GM19239 (cell line): ENCODE measurements at places on chromosomes 4 and X.

GRCh38 chr4:35358001-35358584 lies 886.2 kb downstream of the ARAP2 start:
- no peak for DNase-seq

- no peak for DNase-seq
These were observed 10.9 kb downstream of the ADGRA3 start for GRCh38 chr4:22504922-22505321.

- no peak for DNase-seq
These were observed 19.1 kb upstream of the TEX13B start for GRCh38 chrX:108001218-108001814.

- DNase-seq = no peak
These were observed 22.0 kb upstream of the ZCCHC4 start for GRCh38 chr4:25290490-25291067.
